Brain microvascular endothelial cell (primary cell): ENCODE measurements at places on chromosomes 6 and 20.

DNA sequence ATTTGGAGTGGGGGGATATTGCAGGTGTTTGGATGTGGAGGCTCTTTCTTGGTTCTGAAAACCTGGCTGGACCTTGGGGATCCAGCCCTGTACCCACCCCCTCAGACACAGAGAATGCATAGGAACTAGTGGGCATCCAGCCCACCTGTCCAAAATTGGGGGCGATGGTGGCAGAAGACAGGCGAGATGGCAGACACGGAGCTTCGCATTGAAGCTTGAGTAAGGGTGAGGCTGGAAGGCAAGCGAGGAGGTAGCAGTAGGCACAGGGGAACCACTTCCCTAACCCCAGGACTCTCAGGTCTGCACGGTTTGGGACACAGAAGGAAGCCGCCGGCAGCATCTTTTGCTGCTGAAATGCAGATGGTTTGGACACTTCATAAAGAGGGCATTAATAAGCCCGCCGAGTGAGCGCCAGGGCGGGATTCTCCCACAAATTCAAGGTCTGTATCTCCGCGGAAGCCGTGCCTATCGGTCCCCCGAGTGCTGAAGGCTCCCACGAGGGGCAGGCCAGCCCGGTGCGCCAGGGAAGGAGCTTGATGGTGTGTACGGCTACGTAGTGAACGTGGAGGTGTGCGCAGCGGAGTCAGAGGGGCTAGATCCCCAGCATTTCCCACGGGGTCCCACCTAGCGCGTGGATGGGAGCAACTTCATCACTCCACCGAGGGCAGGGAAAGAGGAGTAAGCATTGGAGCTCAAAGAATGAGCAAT, 1.6 kb upstream of the FOXA2 start:
- DNase-seq = no peak

DNA sequence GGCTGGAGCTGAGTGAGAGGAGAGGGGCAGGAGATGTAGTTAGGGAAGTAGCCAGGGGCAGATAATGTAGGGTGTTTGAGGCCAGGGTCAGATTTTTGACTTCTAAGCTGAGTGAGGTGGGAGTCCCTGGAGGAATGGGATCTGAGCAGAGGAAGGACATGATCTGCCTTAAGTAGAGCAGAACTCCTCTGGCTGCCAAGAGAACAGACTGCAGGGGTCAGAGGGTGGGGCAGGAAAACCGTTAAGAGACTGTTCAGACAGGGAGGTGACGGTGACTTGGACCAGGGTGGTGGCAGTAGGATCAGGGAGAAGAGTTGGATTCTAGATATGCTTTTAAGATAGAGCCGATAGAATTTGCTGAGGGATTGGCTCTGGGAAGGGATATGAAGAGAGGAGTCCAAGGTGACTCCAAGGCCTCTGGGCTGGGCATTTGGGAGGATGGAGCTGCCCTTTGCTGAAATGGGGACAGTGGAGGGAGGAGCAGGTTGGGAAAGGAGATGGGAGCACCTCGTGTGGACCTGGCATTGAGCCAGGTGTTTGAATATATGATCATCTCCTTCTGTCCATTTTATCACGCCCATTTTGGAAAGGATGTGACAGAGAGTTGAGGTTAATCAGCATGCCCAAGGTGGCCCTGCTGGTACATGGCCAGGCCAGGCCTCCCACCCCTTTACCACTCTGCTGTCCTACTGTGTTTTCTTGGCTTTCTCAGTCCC, 18.8 kb downstream of the EYA2 start:
- no peak for DNase-seq

DNA sequence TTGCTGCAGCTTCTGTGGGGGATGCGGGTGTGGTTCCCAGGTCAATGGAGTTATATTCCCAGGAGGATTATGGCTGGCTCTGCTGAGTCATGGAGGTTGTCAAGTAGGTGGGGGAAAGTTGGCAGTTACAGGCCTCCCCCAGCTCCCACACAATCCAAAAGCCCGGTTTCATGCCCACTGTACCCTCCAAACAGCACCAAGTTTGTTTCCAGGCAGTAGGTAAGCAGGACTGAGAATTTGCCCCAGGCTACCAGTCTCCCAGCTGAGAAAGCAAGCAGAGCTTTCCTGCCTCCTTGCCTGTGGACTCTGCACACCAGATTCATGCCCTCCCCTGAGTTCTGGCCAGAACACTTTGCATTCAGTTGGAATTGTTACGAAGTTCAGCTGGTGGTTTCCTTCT, 578.2 kb downstream of the MEI4 start:
- no peak for DNase-seq

DNA sequence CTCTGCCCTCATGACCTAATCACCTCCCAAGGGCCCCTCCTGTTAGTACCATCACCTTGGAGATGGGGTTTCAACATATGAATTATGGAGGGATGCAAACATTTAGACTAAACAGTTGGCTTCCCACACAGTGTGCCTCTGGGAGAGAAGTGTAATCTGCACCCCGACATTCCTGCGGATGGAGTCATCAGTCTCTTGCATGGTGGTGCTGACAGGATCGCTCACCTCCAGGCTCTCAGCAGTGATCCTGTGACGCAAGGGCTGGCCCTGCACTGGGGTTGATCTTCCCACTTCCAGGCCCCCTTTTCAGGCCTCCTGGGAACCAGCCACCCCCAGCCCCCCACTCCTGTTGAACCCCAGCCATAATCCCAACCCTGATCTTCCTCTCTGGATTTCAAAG, 16.0 kb upstream of the PI16 start:
- peak; percentile 98 for DNase-seq

DNA sequence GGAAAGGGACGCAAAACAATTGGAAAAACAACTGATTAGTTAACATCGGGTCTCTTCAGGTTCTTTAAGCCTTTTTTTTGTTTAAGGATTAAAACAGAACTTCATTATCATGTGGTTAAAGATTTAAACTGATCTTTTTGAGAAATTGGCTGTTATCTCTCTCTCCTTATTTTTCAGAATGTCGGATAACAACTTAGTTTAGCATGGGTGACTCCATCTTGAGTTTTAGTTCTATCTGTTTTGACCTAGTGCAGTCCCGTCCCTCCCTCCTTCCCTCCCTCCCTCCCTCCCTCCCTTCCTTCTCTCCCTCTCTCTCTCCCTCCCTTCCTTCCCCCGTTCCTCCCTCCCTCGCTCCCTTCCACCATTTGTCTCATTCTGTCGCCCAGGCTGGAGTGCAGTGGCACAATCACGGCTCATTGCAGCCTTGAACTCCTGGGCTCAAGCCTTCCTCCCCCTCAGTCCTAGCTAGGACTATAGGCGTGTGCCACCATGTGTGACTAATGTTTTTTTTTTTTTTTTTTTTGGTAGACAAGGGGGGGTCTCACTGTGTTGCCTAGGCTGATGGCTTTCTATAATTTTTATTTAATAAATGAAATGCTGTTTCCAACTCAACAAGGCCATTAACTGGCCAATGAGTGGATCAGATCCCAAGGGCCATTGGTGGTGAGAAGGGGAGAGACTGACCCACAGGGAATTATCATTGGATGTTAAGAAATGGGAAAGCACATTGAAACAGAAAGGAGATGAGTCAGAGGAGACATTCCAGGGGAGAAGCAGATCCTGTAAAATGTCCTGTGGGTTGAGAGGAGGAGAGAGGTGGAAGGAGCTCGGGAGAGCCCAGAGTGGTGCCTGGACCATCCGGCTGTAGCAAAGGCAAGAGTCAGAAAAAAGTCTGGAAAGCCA, 13.6 kb downstream of the BAK1 start:
- peak; percentile 24 for DNase-seq

GRCh38 chr6:154157082-154157481, 118.0 kb downstream of the OPRM1 start:
- DNase-seq = no peak

DNA sequence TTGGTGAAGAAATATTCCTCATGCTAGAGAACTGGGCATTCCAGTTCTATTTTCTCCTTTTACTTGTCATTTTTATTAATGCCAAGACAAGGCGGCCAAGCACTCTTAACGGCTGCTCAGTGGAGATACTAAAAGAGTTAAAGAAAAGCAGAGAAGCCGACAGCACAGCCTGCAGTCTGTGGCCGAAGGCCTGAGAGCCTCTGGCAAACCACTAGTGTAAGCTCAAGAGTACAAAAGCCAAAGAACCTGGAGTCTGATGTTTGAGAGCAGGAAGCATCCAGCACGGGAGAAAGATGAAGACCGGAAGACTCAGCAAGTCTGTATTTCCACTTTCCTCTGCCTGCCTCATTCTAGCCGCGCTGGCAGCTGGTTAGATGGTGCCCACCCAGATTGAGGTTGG, 167.1 kb upstream of the FUT9 start:
- no peak for DNase-seq

DNA sequence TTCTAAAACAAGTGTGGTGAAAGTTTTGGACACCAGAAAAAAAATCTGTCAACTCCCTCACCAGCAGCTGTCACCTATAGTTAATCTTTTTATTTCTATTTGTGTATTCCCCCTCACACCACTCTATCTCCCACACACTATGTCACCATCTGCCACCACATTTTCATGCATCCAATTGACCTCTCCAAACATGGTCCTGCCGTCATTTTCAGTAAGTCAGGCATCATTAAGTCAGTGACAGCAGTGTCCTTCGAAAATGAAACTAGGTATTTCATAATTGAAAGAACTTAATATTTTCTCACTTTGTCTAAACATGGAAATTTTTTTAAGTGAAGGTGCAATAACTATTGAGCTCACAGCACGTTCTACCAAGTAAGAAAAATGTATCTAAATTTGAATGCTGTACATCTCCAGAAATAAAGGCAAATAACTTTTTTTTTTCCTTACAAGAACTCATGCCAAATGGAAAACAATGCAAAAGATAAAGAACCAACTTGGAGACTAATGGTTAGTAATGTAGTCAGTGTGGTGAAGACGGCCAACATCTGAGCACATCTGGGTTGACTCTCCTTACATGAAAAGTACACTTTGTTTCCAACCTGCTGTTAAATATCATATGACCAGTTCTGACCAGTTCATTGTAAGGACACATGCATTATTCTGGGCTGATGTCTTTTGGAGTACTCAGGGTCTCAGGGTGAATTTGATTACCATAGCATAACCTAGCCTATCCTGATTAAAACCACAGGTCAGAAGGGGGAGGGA, 623.3 kb upstream of the MANEA start:
- no peak for DNase-seq

GRCh38 chr6:33967966-33968724, 164.3 kb upstream of the MLN start:
- DNase-seq = no peak

- peak; percentile 38 for DNase-seq
Measured at GRCh38 chr6:109024784-109025183, 69.9 kb downstream of the SESN1 start.

DNA sequence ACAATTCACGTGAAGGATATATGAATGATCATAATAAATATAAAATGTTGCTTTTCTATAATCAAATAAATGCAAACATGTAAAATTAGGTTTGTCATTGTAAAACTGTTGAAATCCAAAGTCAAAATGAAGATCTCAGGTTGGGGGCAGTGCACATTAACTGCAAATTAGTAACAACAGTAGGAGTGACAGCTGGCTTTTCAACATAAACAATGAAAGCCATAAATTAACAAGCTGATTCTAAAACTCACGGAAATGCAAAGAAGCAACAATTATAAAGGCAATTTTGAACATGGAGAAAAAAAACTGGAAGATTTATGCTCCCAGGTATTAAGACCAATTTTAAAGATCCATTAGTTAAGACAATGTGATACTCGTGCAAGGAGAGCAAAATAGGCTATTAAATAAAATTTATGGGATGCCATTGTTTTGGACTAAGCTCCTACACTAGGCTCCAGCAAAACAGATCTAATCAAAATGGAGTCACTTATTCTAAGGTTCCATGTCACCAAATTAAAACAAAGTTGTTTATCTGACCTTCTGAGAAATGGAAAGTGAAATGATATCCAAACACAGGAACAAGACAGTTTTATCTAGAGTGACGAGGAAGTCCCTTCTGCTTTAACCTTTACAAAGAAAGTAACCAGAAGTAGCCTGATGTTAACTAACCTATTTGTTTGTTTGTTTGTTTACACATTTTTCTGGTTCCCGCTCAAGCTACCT, 770.8 kb downstream of the EPHA7 start:
- DNase-seq = no peak

DNA sequence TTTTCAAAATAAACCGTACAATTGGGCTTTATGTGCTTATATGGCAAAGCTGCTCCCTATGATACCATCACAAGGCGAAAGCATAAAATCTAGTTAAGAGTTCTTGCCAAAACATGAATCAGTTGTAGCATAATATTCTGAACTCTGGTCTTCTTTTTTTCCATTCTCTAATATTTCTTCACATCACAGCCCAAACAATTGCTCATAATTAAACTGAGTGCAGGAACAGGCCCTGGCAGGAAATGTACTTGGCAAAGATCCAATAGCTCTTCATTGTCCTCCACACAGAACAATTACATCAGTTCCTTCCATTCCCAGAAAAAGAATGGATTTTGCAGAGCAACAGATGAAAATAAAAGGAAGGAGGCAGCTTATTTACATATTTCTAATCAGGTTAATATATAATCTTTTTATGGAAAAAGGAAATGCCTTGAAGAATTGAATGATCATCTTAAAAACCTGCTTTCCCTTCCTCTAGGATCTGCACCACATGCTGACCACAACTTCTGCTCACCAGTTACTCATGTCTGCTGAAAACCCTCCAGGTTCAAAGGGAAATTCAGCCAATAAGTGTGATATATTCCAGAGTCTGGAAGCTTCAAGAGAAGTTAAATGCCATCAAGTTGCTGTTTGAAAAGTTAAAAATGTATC, 123.3 kb upstream of the COL21A1 start:
- DNase-seq = peak; percentile 65

GRCh38 chr6:149939909-149940671, 1.7 kb upstream of the ULBP2 start:
- DNase-seq = no peak

DNA sequence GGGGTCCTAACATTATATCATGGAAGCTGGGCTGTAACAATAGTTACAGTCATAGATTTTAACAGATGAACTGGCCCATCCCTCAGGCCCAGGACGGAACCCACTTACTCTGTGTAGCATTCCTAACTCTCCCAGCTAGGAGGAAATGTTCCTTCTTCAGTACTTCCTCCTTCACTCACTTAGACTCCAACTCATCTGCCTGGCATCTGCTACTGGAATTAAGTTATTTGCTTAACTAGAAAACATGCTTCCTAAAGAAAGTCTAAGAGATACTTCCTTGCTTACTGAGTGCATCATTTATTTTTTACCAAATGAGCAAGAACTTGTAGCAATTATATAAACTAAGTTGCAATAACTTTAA, 20.5 kb downstream of the GCLC start:
- peak; percentile 39 for DNase-seq

- DNase-seq = peak; percentile 50
Measured at GRCh38 chr6:38510205-38510604, 129.5 kb downstream of the BTBD9 start.

- DNase-seq = no peak
Measured at GRCh38 chr6:88882536-88882935, 80.9 kb downstream of the RNGTT start.

GRCh38 chr20:59033616-59034165, 1.6 kb upstream of the ATP5F1E start:
- no peak for DNase-seq

- no peak for DNase-seq
Measured at GRCh38 chr20:40633123-40633850, 55.7 kb downstream of the MAFB start.

GRCh38 chr20:48584391-48585060, 243.3 kb downstream of the PREX1 start:
- no peak for DNase-seq
